NCI-H1694 (cell line): ENCODE measurements at places on chromosomes 7 and 10.
A peak's percentile ranks its signal among the peaks of the same experiment; 100 is the strongest.

GRCh38 chr10:44198096-44198779 is 186.7 kb downstream of the CXCL12 start:
- DNase-seq = no peak

DNA sequence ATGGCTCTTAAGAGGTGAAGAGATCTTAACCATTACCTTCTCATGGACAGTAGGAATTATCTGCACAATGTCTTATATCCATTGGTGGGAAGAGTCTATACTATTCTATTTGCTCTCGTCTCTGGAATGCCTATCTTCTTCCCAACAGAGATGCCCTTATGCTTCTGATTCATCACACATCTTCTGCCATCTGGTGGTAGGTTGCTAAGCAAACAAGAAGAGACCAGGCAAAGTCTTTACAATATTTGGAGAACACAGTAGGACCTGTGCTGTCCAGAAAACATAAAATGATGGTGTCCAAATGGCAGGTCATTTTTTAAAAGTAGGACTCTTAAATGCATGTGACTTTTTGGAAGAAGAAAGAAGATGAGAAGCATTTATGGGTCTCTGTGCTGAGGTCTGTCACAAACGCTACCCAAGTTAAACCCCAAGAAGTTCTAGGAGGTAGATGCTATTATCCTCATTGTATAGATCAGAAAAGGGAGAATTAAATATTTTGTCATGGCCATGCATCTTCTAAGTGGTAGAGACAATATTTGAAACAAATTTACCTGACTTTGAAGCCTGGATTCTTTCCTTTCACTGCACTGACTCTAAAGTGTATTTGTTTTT is 67.8 kb upstream of the NXPH1 start:
- DNase-seq = peak; percentile 47

DNA sequence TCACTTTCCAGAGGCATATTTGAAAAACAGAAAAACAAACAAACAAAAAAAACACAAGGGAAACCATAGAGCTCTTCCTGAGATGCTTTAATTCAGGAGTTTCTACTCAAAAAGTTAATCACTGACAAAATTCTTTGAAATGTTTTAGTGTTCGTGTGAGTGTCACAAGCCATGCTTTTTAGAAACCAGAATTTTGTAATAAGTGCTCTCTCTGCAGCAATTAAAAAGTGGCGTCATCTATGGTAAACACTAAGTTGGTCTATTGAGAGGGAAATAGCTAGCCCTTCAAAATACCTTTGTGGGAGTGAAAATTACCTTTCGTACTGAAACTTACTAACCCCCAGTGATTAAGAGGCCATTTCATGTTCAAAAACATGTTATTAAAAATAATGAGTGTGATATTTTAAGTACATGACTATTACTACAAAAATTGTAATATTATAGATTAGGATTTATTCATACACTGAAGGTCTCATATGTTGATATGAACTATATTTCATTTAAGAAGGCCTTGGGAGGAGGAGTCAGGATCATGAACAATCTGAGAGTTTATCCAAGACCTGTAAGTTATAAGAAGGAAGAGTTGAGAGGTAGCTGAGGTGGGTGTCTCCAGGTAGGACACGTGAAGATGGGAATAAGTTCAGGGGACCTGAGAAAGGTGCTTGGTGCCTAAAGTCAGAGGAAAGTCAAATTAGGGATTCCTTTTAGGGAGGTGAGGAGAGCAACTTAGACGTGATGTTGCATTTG is 94.6 kb downstream of the PPP1R9A start:
- no peak for DNase-seq

- DNase-seq = no peak
These were observed 26.8 kb downstream of the GOLGA7B start for GRCh38 chr10:97876402-97876801.

DNA sequence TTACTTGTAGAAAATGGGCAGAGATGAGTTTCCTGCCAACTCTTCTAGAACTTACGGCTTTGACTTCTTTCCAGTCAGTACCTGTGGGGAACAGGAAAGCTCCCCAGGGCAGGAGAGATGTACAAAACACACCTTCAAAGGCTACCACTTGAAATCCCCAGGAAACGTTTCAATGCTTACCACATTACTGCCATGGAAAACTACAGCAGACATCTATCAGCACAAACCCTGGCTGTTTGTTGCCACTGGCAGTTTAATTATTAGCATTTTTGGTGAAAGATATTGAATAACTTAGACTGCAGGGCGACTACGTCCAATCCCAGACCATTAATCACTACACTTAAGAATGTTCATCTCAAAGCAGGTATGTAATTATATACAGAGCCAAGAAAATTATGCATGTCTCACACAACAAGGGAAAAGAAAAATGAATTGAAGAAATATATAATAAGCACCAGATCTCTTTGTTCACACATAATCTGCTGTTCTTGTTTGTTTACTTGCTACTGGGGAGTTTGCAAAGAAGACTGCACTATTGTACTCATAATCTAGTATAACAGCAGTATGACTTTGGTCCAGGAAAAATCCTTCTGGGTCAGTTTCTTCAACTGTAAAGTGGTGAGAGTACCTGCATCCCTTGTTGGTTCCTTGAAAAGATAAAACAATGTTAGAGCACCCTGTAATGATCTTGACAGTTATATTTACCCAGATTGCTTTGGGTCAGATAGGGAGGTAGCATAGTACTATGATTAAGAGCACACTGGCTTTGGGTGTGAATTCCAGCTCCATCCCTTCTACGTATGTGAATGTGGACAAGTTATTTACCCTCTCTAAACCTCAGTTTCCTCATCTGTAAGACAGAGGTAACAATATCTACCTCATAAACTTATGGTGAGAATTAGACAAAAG is 138.3 kb downstream of the DOCK4 start:
- DNase-seq = no peak

- DNase-seq = no peak
These were observed 27.9 kb upstream of the FRAT2 start for GRCh38 chr10:97362310-97363033.
